ENCODE measurements at places on chromosomes 5 and 9.

GRCh38 chr5:176418251-176418650, 1.9 kb upstream of the CLTB start:
- DNase-seq, result no peak

GRCh38 chr9:36704148-36704547, 131.5 kb downstream of the MELK start:
- DNase-seq, result no peak

- no peak for DNase-seq
Measured at GRCh38 chr9:129309906-129310305, 131.8 kb upstream of the IER5L start.

- DNase-seq, result peak; percentile 75
Measured at GRCh38 chr9:76374783-76375559, 19.3 kb downstream of the RFK start.

DNA sequence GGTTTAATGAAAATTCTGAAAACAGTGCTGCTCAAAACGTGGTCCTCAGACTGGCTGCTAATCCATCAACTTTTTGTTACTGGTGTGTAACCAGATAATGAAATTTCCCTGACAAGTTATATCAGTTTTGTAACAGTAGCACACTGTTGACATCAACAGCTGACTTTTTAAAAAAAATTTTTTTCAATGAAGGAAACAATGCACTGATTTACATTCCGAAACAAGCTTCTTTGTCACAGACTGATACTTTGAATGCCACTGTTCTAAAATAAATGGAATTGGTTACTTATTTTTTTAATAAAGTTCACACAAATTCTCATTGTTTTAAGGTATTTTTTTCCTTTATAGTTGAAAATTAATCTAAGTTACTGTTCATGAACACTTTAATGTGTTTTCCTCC, 169.1 kb downstream of the NIPBL start:
- no peak for DNase-seq

GRCh38 chr9:71465392-71465791, 302.9 kb downstream of the CEMIP2 start:
- no peak for DNase-seq

- DNase-seq, result no peak
Measured at GRCh38 chr9:137030006-137030405, 1.9 kb downstream of the FUT7 start.

DNA sequence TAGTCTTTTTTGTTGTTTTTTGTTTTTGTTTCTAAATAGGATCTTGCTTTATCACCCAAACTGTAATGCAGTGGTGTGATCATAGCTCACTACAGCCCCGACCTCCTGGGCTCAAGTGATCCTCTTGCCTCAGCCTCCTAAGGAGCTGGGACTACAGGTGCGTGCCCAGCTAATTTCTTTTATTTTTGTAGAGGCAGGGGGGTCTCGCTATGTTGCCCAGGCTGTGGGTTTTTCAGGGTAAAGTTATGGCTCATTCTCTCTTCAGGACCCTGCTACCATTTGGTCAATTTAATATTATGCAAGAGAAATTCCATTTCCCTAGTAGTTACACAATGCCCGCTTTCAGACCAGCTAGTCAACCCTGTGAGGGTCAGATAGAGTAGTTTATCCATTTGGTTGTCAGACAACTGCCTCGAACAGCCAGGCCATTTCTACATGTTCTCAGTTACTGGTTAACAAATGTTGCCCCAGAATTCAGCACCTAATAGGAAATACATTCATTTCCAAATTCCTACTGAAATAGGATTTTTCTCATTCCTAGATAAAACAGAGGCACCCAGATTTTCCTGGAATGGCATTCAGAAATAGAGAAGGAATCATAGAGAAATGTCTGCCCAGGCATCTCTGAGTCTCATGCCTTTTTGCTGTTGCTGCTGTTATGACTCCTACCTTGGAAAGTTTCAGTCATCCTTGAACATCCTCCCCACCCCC, 6.4 kb upstream of the GLIS3 start:
- DNase-seq, result no peak

- no peak for DNase-seq
Measured at GRCh38 chr9:10148796-10149195, 464.0 kb downstream of the PTPRD start.
